ENCODE measurements at places on chromosomes 1 and 21.

DNA sequence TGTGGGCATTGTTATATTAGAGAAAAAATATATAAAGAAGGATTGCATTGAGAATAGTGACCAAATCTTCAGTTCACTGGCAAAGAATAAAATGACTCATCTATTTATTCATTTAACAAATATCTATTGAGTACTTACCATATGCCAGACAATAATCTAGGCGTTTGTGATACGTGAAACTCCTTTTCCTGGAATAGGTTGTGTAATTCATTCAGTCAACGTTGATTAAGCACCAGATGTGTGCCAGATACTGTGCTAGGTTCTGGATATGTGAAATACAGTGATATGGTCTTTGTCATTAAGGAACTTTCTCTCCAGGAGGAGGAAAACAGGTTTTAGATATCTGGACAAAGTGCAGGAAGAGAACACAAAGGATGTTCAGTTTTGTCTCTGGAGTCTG, 344.5 kb downstream of the RWDD3 start:
- DNase-seq: no peak

GRCh38 chr21:44006017-44006619, 6.0 kb upstream of the TRAPPC10 start:
- peak; percentile 93 for DNase-seq

DNA sequence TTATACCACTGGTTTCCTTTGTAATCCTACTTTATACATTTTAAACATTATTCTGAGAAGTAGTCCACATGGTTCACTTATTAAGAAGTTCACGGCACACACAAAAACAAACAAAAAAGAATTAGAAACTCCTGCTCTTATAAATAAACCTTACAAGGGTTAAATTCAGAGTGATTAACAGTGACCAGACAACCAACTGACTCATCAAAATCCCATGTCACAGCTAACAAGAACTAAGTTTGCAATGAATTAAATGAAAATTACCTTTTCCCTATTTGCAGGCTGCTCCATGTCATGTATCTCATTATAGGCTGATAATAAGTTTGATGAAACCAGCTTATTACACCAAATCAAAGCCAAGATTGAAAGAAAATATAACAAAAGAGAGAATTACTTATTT, 77.5 kb downstream of the PUM1 start:
- DNase-seq: no peak

DNA sequence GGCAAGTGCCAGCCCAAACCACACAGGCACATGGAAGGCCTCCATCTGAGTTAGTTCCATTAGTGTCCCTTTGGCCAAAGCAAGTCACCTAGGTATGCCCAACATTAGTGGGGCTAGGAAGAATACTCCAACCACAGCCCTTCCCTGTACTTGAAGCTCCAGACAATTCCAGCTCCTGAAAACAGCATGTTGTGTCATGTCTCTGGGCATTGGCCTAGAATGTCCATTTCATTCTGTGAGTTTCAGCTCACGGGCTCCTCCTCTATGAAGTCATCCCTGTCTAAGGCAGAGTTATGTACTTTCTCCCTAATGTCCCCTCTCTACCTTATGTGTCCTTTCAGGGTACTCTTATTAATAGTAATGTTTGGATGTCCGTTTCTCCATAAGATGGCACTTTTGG, 96.5 kb upstream of the SPATA6 start:
- DNase-seq: no peak

- DNase-seq: no peak
Observed at GRCh38 chr21:36454093-36454531, 25.8 kb downstream of the CLDN14 start.

- peak; percentile 66 for DNase-seq
Observed at GRCh38 chr1:218557731-218558130, 212.6 kb downstream of the TGFB2 start.

GRCh38 chr1:115740811-115741210, 27.7 kb downstream of the CASQ2 start:
- no peak for DNase-seq

GRCh38 chr1:150068109-150068435, 496 bp downstream of the VPS45 start:
- no peak for DNase-seq

- DNase-seq: peak; percentile 97
Observed at GRCh38 chr21:38798481-38798882, 7.2 kb upstream of the ETS2 start.

DNA sequence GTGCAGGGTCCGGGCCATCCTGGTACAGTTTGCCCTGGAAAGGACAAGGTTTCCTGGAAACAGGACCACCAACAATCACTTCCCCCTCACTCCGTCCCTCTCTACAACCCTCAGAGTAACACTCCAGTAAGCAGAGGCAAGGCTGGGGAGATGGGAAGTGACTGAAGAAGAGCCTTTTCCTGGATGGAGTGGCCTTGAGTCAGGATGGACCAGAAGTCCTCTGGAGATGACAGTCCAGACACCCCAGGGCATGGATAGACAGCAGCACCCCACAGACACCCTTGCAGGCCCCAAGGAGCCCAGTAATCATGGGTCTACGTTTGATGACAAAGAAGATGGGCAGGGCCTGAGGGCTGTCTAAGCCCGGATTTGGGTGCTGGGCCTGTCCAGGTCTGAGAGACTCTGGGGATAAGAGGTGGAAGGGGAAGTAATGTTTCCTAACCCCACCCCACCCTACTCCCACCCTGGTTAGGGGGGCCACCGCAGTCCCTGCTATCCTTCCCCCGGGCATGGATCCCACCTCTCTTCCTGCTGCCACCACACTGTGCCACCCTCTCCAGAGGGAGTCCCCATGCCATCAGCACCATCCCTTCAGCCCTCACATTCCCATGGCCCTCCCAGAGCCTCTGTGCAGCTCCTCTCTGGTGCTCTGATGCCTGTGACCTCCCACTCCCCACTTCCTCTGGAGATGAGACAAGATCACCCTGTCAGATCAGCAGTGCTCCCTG, 7.2 kb upstream of the S100A8 start:
- DNase-seq: no peak

DNA sequence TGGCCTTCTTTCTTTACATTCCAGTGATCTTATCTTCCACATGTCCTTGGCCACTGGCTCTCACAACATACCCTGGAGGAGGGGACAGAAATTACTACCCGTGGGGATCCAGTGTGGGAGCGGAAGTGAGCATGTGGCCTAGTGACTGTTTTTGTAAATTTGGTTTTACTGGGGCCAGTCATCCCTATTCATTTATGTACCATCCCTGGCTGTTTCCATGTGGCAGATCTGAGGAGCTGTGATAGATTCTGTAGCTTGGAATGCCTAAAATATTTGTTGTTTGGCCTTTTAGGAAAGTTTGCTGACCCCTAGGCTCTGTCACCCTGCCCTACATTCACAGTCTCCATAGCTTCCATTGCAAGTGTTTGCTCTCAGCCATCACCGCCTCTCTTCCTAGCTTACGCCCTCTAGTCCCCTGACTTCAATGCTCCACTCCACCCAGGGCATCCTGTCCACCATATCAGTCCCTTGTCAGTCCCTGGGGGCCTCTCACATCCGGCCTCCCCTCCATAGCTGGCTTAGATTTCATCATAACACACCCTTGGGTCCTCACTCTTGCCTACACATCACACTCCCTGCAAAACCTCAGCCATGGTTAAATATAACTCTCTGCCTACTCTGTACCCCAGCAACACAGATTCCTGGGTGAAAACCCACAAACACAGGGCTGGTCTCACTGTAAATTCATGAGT, 25.8 kb downstream of the DHCR24 start:
- DNase-seq: no peak

- no peak for DNase-seq
Observed at GRCh38 chr1:191592039-191592438, 566.2 kb upstream of the RGS18 start.

DNA sequence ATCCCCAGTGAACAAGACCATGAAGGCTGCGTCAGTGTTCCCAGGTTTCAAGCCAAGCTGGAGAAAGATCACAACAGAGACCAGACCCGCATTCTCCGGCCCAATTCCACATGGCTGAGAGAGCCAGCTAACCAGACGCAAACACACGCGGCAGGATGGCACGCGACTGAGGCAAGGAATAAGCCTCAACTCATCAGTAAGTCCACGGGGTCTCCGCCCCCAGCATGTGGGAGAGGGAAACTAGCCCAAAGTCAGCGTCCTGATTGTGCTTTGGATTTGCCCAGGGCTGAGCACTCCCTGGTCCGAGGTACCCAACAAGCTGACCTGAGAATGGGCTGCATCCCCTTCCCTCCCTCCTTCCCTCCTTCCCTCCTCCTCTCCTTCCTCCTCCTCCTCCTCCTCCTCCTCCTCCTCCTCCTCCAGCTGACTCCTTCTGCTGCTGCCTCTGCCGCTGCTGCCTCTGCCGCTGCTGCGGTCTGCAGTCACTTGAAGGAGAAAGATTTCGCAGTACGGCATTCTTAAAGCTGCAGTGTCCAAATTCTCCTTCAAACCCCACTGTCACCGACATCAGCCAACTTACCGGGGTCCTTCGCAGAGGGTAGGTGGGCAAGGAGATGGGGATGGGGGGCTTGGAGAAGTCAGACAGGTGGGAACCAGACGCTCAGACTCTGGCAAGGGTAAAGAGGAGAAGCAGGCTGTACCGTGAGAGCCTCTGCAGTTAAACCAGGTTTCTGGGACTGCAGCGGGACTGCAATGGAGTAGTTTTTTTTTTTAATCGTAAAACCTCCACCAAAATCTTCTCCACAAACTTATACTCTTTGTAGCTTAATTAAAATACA, 33.0 kb upstream of the H6PD start:
- peak; percentile 61 for DNase-seq

GRCh38 chr1:181479137-181479745, 4.1 kb upstream of the CACNA1E start:
- peak; percentile 66 for DNase-seq
